ENCODE measurements at places on chromosomes 3 and 15.

GRCh38 chr3:112121577-112122547 lies 11.2 kb downstream of the GCSAM start:
- no peak for DNase-seq

- no peak for DNase-seq
Measured at GRCh38 chr3:9349321-9350117, 13.3 kb upstream of the THUMPD3 start.

GRCh38 chr3:148077318-148077923 lies 620.3 kb upstream of the AGTR1 start:
- no peak for DNase-seq

DNA sequence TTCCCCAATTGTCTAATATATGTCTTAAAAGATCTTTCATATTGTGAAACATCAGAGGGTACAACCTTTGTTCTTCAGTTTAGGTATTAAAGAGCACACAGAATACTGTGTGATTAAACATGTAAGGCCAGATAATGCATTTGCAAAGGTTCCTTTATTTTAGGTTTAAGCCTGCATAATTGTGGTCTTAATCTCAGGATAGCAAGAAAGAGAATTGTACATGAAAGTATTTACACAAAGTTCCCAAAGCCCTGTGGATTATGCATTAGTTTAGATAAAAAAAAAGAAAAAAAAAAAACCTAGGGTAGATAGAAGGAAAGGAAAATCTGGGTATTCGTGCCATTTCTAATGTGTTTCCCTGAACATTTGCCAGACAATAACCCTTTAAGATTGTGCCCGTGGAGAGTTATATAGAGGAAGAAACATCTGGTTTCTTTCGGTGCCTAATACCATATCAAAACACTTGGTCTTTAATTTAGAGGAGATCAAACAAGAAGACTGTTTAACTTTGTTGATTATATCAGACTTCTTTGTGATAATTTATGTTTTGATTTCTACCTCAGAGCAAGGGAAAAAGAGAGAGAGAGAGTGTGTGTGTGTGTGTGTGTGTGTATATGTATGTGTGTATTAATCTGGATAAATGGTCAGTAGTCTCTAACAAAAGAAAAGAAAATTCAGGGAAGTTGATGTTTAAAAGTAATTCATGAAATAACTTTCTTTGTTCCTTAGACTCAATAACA lies 139.6 kb upstream of the CGNL1 start:
- DNase-seq, result no peak

GRCh38 chr3:5540532-5540931 lies 353.0 kb downstream of the EDEM1 start:
- DNase-seq, result no peak

DNA sequence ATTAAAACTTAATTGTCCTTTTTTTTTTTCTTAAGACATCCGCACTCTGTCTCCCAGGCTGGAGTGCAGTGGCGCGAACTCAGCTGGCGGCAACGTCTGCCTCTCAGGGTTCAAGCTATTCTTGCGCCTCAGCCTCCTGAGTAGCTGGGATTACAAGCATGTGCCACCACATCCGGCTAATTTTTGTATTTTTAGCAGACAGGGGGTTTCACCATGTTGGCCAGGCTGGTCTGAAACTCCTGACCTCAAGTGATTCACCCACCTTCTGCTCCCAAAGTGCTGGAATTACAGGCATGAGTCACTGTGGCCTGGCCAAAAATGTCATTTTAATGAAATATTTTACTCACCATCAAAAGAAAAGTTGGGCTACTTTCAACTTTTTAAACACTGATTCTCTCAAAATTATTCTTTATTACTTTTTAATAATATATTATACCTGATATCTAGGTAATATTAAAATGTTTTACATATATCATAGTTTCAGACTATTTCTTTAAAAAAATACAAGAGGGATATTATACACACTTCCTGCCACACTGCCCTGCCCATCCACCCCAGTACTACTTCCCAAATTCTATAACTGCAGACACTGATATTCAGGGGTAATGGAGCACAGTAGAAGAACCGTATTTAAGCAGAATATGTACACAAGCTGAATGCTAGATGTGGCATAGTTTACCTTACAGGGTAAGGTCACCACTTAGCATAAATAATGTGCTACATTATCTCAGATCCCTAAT lies 723.9 kb upstream of the ZNF385D start:
- no peak for DNase-seq

GRCh38 chr3:102163818-102164154 lies 271.0 kb upstream of the ZPLD1 start:
- no peak for DNase-seq

- no peak for DNase-seq
Measured at GRCh38 chr3:149363053-149363452, 14.4 kb downstream of the TM4SF1 start.

DNA sequence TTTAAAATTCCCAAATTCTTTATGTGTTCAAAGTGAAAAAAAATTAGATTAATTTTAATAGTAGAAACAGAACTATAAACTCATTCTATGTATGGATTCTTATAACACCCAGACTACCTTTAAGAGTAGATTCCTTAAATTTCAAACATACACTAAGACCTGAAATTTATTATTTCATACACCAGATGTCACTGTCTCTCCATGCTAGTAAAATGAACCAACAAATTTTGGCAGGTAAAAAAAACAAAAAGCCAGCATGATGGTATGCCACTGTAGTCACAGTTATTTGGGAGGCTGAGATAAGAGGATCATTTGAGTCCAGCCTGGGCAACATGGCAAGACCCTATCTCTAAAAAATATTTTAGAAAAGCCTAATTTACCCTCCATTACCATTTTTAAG lies 461.3 kb upstream of the NAALADL2 start:
- no peak for DNase-seq

DNA sequence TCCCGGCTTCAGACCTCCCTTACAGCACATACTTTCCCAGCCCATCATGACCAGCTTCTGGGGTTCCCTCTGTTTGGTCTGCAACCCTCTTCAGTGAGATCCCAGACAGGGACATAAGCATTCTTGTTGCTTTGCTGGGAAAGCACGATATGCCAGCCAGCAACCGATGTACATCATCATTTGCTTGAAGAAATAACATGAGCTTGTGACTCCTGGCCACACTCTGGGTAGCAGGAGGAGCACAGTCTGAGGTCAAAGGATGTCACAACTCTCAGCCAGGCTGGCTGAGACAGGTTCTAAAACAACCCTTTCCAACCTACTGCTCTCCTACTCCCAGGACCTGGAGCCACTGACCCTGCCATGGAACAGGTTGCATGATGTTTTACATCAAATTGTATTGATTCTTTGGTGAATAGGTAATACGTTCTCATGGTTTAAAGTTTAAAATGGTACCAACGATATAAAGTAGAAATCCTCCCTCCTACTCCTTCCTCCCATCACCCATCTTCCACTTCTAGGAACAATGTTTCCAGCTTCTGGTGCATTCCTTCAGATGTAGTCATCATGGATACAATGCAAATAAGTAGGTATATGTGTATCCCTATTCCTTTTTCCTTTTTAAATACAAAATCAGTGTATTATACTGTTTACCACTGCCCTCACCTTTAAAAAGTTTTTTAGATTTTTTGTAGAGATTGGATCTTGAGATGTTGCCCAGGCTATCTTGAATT lies 190.3 kb downstream of the OPA1 start:
- no peak for DNase-seq

GRCh38 chr3:170531657-170532335 lies 54.1 kb downstream of the SLC7A14 start:
- DNase-seq, result no peak

- DNase-seq, result no peak
Measured at GRCh38 chr3:111882194-111882593, 23.1 kb downstream of the PHLDB2 start.

DNA sequence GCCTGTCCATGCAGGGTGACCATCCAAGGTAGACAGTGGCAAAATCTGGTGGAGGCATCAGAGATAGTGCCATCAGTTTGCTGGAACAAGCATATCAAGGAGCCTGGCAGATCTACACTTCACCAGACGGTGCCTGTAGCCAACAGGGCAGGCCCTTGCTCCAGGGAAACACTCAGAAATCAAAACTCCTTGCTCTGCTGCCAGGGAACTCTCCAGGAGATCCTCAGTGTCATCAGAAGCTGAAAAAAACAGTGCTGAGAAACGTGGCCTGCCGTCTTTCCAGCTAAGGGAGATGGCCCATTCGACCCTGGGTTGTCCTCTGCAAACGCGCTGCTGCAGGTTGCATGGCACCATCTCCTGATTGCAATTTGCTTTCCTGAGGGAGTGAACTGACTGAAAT lies 30.5 kb upstream of the ATP13A3 start:
- no peak for DNase-seq

GRCh38 chr3:47669026-47669749 lies 90.5 kb upstream of the CSPG5 start:
- DNase-seq, result no peak

DNA sequence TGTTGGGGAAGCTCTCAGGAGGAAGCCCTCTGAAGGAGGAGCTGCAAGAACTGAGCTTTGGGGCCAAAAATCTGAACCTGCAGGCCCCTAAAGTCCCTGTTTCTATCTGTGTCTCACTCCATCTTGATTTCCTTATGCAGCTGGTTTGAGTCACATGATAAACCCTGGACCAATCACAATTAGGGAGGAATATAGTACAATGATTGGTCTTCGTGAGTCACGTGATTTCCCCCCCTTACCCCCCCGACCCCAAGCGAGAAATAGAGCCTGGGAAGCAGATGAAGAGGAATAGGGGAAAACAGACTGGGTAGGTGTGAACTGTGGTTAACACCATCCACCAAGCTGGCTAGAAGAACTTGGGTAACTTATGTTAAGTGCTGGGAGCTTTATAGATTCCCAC lies 12.9 kb downstream of the CRABP1 start:
- DNase-seq, result no peak

- no peak for DNase-seq
Measured at GRCh38 chr3:12655701-12656100, 8.2 kb downstream of the RAF1 start.

DNA sequence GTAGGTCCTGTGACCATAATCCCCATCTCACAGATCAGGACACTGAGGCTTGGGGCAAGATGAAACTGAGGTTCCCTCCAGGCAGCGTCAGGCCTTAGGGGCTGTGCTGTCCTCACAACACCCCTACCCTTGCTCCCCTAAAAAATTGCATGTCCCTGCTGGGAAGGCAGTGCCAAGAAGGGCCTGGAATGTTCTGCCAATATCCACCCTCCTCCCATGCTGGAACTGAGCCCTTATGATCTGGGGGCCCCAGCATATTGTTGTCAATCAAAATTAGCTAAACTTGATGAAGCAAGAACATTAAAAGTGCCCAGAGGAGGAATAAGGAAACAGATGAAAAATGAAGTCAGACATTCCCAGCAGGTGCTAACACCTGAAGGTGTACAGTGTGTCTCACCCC lies 13.4 kb upstream of the RTP3 start:
- DNase-seq, result no peak

DNA sequence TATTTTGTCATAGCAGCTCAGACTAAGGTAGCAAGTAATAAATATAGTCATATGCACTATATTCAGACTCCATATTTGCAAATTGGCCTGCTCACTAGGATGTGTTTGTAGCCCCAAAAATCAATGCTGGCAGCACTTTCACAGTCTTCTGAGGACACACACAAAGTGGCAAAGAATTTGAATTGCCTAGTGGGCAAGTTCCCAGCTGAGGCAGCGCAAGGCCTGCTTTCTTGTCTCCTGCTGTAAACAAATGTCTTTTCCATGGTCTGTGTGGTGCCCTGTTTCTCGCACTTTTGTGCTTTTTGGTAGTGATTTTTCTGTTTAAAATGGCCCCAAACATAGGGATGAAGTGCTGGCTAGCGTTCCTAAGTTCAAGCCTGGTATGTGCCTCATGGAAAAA lies 416.0 kb downstream of the OCA2 start:
- no peak for DNase-seq

DNA sequence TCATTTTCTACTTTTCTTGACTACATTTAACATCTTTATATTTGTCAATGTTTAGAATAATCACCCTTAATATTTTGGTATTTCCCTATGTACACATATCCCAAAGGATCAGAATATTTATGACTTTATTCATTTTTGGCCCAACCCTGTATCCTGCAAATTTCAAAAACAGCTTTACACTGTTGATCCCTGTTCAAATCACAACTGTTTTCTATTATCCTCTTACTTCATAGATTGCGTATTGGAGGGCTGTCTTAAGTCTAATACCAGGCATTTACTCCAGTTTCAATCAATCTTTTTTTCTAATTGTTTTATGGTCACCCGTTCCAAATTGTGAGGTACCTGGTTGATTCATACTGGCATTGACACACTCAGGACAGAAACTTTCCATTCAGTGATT lies 107.9 kb downstream of the RPL22L1 start:
- DNase-seq, result no peak

- DNase-seq, result no peak
Measured at GRCh38 chr3:52395503-52395865, 49.4 kb downstream of the SEMA3G start.

GRCh38 chr3:129014148-129014547 lies 13.0 kb downstream of the EFCC1 start:
- DNase-seq, result no peak

DNA sequence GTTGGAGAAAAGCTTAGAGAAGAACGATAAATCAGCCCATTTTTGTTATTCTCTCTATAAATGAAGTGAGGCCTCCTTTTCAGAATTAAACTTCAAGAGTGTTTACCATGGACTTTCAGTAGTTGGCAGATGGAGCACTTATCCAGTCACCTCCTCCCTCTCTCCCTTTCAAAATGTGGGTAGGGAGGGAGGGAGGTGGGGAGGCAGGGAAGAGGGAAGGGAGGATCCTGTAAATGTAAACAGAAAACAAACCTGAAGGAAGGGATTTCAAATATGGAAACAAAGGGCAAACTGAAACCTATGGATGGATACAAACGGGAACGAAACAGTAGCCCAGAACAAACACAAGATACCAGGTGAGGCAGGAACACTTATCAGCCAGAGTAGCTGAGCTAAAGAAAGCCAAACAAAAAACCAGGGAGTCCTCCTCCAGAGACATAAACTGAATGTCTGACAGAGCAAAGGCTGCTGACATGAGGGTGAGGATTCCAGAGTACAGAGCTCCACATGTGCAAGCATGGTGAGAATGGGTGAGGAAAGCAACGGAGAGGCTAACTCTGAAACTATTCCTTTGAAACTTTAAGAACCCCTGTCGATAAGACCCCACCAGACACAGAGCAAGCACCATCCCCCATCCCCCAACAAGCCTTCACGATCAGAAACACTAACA lies 41.0 kb upstream of the GP5 start:
- DNase-seq, result no peak

DNA sequence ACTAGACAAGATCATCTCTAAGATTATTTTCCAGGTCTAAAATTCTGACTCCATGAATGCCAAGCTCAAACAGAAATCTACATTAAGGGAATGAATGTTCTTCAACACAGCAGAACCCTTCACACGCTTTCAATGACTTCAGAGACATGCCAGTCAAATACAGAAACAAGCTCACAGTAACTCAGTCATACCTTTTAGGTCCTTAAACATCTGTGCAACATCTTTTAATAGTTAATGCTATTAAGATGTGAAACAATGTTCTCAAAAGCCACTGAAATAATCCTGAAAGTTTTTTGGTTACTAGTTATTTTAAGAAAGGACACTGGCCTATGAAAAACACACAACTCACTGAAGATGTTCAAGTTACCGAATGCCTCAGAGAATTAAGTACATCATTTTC lies 2.5 kb downstream of the DLG1 start:
- DNase-seq, result no peak

- no peak for DNase-seq
Measured at GRCh38 chr3:42067326-42067725, 23.8 kb upstream of the TRAK1 start.

Data from T-helper 17 cell (primary cell).